Activated T-cell treated with anti-CD3 and anti-CD28 coated beads for 4 hours (primary cell): ENCODE measurements at places on chromosomes 2 and 18.

GRCh38 chr2:182167882-182168281, 182.2 kb downstream of the PPP1R1C start:
- no peak for DNase-seq

DNA sequence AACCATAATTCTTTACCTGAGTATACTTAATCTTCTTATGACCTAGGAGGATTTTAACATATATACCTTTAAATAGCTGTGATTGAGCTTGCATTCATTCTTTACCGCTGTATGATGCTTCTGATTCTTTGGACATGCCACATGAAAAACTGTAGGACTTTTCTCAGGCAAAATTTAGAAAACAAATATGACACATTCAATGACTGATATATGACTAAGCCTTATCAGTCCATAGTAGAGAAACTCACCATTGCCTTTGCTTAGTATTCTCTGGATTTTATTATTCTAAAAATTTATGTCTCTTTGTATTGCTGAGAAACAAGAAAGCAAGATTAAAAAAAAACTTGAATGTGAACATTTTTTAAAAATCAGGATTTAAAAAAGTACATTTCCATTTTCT, 3.7 kb downstream of the FAM171B start:
- no peak for DNase-seq

- DNase-seq = no peak
Measured at GRCh38 chr2:201344663-201345366, 12.3 kb downstream of the FLACC1 start.

DNA sequence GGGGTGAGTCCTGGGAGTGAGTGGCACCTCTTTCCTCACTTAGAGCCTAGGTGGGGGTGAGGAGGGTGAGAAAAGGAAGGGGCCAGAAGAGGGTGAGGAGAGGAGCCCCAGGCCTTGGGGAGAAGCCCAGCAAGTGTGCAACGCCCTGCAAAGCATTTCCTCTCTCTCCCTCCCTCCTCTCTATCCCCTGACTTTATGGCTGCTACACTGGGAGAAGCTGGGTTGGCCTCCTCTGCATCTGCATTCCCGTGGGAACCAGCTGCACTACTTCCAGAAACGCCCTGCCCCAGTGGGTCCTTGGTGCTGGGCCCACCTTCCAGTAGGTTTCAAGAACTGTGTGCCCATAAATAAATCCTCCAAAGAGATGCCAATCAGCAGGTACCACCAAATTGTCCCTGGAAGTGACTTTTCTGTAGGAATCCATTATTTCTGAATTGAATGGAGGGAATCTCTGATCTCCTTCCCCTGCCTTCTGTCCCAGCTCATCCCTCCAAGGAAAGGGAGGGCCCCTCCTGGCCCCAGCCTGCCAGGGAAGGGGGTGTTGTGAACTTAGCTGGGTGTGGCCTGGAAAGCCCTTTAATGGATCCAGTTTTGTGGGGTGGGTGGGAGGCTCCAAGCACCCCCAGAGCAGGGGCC, 95.7 kb upstream of the BOD1L2 start:
- no peak for DNase-seq

GRCh38 chr2:122652670-122653069, 897.2 kb downstream of the TSN start:
- DNase-seq = no peak

DNA sequence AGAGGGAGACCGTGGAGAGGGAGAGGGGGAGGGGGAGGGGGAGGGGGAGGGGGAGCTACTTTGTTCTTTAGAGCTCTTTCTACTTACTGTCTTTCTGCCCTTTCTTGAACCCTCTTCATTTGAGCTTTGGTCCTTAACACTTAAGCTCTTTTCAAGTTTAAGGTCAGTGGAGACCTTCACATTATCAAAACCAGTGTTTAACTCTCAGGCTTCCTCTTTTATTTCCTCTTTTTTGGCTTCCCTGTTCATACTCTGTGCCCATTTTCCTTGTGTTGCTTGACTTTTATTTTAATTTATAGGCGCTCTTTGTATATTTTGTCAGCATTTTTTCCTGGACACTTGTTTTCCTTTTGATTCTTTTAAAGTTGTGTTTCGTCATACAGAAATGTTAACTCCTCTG, 37.1 kb downstream of the ACSL3 start:
- DNase-seq = no peak

- no peak for DNase-seq
Measured at GRCh38 chr2:68375582-68375981, 10.5 kb downstream of the PLEK start.

DNA sequence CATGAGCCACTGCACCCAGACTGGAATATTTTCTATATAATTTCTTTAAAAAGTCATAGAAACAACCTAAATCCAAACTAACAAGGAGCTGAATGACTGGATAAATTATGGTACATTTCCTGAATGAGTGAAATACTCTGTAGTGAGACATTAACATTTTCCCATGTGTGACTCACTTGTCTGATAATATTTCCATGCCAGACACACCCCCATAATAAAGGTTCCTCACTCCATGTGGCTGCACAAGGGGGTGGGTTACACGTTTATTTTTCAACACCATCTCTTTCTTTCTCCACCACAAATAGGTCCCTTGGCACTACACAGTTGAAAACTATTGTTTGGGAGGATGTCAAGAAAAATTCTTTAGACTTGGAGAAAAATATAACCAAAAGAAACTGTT, 266.3 kb upstream of the LYPD1 start:
- no peak for DNase-seq
